ENCODE measurements at places on chromosomes 7 and 10.

- no peak for DNase-seq
Measured at GRCh38 chr7:128591705-128592104, 80.4 kb upstream of the GARIN1A start.

DNA sequence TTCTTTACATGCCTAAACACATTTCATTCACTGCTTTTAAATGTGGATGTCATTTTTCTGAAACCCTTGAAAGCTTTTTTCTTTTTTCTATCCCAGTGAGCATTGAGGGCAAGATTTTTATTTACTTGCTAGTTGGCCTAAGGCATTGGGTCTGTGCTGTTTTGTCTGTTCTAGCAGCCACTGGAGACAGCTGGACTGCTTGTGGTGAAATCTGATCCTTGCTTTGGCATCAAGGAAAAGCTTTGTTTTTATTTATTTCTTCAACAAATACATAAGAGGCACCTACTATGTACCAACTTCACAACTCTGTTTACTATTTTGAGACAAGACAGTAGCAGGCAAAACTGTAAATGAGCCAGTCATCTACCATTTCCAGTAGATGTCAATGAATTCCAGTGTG, 28.4 kb upstream of the PDLIM1 start:
- DNase-seq, result no peak

- DNase-seq, result no peak
Measured at GRCh38 chr7:386385-386784, 96.4 kb downstream of the FOXL3 start.

GRCh38 chr10:65620404-65621048, 1305.3 kb upstream of the LRRTM3 start:
- no peak for DNase-seq

GRCh38 chr7:133056370-133057238, 25.3 kb downstream of the CHCHD3 start:
- no peak for DNase-seq

GRCh38 chr10:72418679-72419078, 64.0 kb upstream of the DNAJB12 start:
- DNase-seq, result no peak

GRCh38 chr10:125857185-125857760, 23.8 kb downstream of the DHX32 start:
- no peak for DNase-seq

GRCh38 chr10:83179371-83179770, 959.9 kb upstream of the GHITM start:
- DNase-seq, result no peak

GRCh38 chr10:107013258-107014006, 151.1 kb downstream of the SORCS1 start:
- DNase-seq, result no peak

GRCh38 chr7:107045195-107045960, 873 bp downstream of the PRKAR2B start:
- DNase-seq, result no peak
